ENCODE measurements at places on chromosomes 3 and 15.

DNA sequence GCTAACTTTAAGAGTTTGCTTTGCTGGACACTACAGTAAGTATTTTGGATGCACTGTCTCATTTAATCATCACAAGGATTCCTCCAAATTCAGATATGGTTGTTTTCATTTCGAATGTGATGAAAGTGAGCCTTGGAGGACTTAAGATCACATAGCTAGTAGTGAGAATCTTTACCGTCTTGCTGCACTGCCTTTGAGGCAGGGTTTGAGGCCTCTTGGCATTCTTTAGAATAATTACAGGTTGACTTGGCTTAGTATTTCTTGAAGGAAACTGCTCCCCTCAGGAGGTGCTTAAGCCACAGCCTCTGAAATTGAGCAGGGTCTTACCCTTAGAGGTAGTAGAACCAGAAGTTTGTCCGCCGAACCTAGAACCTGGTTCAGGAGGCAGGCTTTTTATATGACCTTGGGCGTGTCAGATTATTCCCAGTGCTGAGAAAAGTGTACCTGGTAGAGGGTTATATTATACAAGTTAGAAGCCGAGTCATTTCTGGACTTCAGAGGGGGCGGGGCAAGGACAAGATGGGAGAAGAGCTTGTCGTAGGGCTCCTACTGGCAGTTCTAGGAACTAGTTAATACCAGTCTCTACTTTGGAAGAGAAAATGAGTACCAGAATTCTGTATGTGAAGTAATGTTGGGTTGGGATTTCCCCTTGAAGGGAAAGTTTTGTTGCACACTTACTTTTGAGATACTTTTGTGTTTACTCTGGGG, 1.1 kb downstream of the TFG start:
- no peak for DNase-seq

GRCh38 chr15:34795267-34796081, at the start of gene ACTC1:
ACTC1 (minus strand) TSS chr15:34795549; CDS start chr15:34794808, 741 bp downstream.
- no peak for DNase-seq

DNA sequence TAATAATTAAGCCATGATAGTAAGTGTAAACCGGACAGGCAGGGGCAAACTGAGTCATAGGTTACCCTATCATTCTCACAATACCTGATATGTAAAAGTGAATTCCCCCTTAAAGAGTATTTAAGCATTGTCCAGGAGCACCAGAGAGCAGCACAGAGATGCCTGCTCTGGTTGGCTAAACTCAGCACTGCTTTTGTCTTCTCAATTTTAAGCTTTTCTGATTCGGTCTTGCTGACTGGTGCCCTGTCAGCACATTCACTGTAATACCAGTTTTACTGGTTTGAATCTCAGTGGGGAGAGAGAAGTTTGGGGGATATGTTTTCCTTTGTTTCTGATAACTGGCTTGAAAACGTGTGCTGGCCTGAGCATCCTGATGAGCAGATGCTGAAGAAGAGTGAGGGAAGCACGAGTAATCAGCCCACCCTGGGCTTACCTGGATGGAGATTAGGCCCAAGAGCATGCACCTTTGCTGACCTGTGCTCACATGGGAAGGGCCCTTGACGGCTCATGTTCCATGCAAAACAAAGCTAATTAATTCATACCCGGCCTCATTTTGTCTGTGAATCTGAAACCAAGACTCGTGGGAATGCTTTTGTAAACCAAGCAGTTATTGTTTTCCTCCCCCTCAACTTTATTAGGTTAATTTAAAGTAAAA, 208.5 kb upstream of the MRPL3 start:
- DNase-seq: no peak

GRCh38 chr3:4758957-4759656, 220.1 kb upstream of the BHLHE40 start:
- DNase-seq: no peak

- no peak for DNase-seq
Measured at GRCh38 chr3:184339001-184339400, 1.6 kb downstream of the FAM131A start.

DNA sequence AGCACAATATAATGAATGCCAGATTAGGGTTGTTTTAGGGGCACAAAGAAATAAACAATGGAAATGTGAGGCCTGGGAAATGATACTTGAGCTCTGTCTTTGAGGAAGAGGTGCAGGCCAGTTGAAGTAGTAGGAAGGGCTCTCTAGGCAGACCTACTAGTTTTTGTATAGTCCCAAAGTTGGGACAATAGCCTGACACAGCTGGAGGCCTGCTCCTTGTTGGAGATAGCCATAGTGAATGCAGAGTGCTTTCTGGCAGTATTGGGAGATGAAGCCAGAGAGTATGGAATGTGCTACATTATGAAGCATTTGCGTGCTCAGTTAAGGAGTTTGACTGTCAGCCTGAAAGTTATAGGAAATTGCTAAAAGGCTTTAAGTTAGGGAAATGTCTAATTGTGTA, 251.2 kb upstream of the ZPLD1 start:
- no peak for DNase-seq

GRCh38 chr3:114005481-114005880, 50.8 kb downstream of the CCDC191 start:
- no peak for DNase-seq

GRCh38 chr3:30518181-30518864, 88.1 kb upstream of the TGFBR2 start:
- DNase-seq: peak; percentile 23

DNA sequence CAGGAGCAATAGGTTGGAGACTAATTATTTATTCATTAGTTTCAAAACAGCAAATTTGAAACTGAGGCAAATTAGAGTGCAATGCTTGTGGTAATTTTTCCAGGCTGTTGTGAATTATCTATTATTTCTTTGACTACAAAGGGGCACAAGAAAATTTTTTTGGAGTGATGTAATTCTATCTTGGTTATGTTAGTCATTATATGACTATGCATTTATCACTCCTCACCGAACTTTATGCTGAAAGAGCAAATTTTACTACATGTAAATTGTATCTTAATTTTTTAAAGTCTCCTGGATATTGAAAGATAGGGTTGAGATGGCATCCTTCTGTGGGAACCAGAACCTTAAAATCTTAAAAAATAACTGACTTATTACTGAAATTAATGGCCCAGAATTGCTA, 320.0 kb upstream of the ROBO1 start:
- DNase-seq: no peak

DNA sequence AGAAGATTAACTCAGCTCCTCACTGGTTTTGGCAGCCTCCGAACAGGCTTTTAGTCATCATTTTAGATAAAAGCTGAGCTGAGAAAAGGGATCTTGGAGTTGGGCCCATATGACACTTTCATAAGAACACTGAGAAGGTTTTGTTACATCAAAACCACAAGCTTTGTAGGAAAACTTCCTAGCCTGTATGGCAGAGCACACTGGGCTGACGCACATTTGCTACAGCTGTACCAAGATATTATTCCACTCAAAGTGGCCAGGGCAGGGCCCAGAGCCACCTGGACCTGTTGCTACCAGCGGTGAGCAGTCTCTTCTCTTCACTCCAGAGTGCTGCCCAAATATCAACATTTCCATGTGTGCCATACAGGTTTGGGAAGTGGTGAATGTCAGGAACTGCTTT, 160.5 kb upstream of the CCDC54 start:
- DNase-seq: no peak
